ENCODE measurements at places on chromosomes 13 and 19.

DNA sequence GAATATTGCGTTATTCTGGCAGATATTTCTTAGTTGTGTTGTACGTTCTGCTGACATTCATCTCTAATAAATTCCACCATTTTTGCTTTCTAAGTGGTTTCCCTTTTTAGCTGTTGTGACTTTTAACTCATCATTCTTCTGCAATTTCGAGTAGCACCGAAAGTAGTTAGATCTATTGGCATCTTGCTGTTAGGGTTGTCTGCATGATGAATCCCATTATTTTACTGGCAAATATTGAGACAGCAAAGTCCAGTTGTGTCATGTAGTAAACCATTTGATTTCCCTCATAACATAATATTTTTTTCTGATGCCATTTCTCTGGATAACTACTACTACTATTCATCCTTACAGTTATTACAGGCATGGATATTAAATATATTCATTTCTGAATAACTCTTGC is 143.9 kb downstream of the SLITRK1 start:
- no peak for DNase-seq

GRCh38 chr13:59680429-59681024 is 483.2 kb downstream of the DIAPH3 start:
- DNase-seq, result no peak

GRCh38 chr13:24877531-24877930 is 113.6 kb downstream of the RNF17 start:
- DNase-seq, result no peak

GRCh38 chr19:980133-980998 is 3.8 kb upstream of the WDR18 start:
- no peak for DNase-seq

- no peak for DNase-seq
Observed at GRCh38 chr13:113938246-113938645, 35.6 kb downstream of the C13orf46 start.

GRCh38 chr13:81012031-81012430 is 671.1 kb upstream of the SPRY2 start:
- no peak for DNase-seq

DNA sequence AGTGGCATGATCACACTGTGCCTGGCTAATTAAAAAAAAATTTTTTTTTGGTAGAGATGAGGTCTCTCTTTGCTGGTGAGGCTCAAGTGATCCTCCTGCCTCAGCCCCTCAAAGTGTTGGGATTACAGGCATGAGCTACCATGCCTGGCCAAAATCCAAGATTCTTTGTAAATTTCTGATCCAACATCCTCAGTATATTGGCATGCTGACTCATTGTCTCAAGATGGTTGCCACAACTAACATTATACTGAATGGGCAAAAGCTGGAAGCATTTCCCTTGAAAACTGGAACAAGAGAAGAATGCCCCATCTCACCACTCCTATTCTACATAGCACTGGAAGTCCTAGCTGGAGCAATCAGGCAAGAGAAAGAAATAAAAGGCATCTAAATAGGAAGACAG is 100.0 kb downstream of the KLF5 start:
- no peak for DNase-seq

GRCh38 chr13:95603887-95604555 is 40.5 kb downstream of the DZIP1 start:
- DNase-seq, result no peak

DNA sequence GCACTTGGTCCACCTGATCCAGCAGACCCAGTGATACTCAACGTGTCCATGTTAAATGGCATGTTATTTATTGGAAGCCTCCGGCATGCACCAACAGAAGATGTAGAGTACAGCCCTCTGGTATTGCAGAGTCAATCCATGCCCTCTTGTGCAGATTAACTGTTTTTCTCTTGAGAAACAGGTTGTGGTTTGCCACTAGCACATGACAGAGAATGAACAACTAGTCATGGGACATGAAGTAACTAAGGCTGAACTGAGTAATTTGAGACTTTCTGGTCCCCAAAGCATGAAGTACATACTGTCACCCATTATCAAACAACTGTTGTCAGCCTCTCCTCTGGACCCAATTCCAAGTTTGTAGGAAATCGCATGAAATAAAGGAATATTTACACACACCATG is 3.2 kb downstream of the ZNF562 start:
- DNase-seq, result no peak

DNA sequence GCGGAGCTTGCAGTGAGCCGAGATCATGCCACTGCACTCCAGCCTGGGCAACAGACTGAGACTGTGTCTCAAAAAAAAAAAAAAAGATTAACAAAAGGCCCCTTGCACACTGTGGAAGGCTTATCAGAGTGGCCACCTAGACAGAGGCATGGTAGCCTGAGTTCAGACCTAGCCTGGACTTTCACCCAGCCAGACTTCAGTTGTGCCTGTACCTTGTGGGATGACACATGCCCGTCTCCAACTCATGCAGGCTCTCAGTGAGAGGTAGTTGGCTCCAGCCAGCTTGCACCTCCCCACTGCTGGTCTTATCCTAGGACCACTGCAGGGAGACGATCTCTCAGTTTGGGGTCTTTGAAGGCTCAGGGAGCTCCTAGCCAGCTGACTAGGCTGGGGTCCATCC is 52.2 kb downstream of the GATAD2A start:
- DNase-seq, result no peak

DNA sequence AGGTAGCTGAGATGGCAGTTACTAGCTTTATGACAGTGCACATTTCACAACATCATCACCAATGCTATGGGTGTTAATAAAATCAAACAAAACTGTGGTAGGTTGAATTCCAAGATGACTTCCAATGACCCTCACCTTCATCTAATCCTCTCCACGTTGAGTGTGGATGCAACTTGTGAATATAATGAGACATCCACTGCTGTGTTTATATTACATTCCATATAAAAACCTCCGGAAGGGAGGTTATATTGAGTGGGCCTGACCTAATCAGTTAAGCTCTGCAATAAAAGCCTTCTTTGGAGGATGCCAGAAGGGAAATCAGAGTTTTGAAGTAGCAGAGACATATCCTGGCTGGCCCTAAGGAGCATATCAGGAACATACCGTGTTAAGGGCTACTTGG is 25.6 kb upstream of the CSNK1A1L start:
- no peak for DNase-seq

DNA sequence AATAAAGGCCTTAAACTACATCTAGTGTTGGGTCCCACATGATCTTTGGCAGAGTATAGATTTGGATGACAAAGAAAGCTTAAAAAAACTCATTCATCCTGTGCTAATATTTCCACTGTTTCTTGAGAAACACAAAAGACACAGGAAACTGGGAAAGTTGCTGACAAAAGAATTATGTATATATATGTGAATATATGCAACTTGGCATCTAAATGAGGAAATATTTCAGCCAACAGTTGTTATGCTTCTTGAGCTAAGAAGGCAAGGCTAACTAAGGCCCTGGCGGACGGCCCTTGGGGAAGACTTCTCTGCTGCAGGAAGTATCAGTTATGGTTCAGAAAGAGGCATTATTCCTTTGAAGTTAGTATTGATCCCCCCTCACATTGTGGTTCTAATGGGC is 491.8 kb downstream of the DIAPH3 start:
- no peak for DNase-seq

- no peak for DNase-seq
Observed at GRCh38 chr19:36113894-36114720, 568 bp downstream of the POLR2I start.

DNA sequence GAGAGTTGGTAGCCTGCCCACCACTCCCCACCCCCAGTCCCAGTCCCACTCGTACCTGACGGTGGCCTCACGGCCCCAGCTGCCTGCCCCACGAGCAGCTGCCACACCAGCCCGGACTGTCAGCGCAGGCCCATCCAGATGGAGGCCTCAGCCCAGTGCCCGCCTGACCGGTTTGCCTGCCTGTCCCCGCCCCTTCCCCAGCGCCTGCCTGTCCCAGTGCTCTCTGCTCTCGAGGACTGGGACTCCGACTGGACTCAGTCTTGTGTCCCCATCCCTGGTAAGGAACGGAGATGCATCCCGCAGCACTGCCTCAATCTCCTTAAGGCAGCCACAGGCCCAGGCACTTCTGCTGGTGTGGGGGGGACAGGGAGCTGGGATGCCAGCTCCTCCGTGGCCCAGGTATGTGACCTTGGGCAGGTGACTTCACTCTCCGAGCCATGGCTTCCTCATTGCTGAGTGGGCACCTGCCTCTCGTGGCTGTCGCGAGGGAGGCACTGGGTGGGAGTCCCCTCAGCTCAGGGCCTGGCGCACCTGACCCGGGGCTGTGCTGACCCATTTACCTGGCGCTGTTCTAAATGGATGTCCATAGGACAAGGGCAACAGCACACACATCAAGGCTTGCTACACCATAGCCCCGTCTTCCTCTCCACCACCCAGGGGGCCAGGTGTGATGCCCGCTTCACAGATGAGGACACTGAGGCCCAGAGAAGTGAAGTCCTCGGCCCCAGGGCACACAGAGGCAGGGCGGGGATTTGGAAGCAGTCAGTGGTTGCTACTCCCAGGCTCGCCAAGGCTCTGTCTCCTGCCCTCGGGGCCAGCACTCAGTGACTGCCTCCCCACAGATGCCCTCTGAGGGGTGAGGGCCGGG is at the start of gene NKPD1:
NKPD1 (minus strand) TSS at position 113 of the 868 bp plus-strand sequence. CDS start 832 bp downstream, outside the sequence.
- no peak for DNase-seq

DNA sequence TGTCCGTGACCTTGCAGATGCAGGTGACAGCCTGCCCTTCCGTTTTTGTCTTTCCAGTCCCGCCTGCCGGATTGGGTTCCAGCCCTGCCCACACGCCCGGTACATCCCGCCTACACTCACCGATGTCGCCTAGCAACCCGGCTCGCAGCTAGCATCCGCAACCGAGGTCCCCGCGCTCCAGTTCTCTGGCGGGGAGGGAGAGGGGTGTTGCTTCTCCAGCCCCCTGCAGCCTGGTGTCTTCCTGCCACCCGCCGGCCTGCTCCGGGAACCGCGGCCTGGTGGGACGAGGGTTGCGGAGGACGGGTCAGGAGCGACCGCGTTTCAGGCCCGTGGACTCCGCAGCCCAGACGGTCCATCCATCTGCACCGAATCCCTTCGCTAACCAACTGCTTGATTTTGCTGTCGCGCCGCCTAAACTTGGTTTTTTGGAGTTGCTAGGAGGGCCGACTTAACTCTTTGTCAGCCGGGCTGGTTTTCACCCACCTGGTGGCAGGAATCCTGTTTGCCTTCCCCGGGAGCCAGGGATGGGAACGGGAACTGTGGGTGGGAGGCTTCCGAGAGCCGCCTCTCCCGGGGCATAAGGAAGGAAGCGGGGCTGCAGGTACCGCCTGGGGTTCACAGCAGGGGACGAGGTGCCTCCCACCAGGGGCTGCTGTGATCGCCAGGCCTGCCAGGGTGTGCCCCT is 15.4 kb upstream of the MATK start:
- peak; percentile 41 for DNase-seq

DNA sequence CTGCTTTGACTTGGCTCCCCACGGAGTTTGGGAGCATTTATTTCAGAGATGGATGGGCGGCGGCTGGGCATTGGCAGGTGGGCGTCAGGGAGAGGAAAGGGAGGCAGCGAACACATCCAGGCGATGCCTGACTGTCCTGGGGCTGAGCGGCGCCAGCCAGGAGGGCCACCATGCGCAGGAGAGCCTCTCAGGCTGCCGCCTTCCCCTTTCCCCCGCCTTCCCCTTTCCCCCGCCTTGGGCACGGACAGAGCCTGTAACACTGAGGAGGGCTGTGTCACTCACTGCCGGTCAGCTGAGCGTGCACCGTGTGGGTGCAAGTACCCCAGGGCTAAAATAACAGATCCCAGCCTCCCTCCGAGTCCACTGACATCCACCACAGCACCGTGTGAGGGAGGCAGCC is 11.4 kb downstream of the MCF2L start:
- DNase-seq, result no peak

DNA sequence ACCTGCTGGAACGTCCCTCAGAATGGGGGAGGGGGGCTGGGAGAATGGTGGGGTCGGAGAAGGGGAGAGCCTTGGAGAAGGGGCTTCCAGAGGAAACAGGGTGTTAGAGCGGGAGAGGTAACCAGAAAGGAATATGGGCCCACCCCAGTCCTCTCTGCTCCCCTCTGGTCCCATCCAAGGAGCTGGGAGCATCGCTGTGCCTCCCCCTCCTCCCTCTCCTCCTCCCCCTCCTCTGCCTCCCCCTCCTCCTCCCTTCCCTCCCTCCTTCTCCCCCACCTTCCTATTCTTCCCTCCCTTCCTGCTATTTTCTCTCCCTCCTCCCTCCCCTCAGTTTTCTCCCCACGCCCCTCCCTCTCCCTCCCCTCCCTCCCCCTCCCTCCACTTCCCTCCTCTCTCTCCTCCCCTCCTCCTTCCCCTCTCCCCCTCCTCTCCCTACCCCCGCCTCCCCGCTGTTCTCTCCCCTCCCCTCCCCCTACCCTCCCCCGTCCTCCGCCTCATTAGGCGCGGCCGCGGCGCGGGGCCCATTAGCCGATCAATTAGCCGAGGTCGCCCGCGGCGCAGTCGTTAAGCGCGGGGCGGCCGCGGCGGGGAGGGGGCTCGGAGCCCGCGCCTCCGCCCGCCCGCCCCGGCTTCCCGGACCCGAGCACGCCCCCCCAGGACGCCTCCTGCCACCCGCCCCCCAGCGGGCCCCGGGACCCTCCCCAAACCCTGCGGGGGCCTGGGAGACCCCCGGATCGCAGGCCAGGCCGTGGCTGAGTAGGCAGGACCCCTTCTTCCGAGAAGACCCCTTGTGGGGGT is 15.4 kb downstream of the TLE5 start:
- DNase-seq, result no peak

DNA sequence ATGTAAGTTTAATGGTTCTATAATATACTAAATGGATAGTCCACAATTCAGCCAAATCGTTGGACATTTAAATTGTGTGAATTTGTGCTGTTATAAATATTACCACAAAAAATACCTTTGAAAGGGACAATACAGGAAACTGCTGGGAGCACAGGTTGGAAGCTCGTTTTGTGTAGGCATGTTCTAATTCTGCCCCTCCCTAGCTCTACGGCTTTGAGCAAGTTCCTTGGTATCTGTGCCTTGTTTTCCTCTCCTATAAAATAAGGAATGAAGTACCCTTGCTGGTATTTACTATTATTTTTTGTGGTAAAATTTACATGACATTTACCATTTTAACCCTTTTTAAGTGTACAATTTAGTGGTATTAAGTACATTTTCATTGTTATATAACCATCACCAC is 102.6 kb upstream of the SLC7A1 start:
- no peak for DNase-seq

DNA sequence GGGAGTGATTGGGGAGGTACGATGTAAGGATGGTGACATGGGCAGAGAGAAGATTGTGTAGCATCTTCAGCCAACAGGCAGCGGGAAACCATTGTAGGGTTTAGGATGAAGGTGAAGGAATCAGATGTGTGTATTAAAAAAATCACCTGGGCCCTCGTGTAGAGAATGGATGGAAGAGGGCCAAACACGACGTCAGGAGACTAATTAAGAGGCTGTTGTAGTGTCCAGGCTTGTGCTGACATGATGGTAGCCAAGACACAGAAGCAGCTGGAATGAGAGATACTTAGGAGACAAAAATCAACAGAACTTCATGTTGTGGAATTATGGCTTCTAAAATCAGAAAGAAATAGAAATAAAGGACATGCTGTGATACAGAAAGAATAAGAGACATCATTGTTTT is 41.2 kb upstream of the ARGLU1 start:
- DNase-seq, result no peak
